Endodermal cell (in vitro differentiated cells): ENCODE measurements at places on chromosomes 7 and 10. TPM values are rescaled to one million over a fixed set of nuclear protein-coding genes. Genes with fewer than 3 reads are reported as not detected.

EPHA1 gene
- total RNA-seq: 54.4 to 70.9 TPM (median 70.0 TPM) in 3 replicates

DNA sequence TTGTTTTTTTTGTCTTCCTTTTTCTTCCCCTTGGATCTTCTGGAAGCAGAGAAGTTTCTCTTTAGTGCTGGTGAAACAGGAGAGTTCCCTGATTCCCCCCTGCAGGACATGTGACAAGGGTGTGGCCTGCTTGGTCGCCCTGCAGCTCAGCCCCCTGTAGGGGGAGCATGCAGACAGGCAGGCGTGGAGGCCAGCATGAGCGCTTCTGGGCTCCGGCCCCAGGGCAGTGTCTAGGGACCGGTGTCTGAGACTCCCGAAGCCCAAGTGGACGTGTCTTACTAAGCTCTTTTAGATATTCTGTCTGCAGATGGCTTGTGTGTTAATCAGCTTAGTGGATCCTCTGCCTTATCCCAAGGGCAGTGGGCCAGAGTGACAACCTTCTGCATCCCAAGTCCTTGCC is 26.1 kb downstream of the PRSS58 start:
- peaks cover 7% of the 10 kb centered on the region for H3K27me3 ChIP-seq
- no peak overlapping the region for H3K27ac ChIP-seq
- no peaks in the 10 kb centered on the region for H3K36me3 ChIP-seq
- peak; percentile 91 for DNase-seq

ACTL6B gene
- not detected in 2 replicates for total RNA-seq

- peaks cover 68% of the 10 kb centered on the region for H3K27me3 ChIP-seq
- H3K4me3 ChIP-seq: no peak overlapping the region
- no peak for DNase-seq
- no peak overlapping the region for H3K27ac ChIP-seq
- H3K4me1 ChIP-seq: no peaks in the 10 kb centered on the region
- no peaks in the 10 kb centered on the region for H3K36me3 ChIP-seq
Observed at GRCh38 chr10:28291881-28292297, 11.0 kb downstream of the MPP7 start.

GRCh38 chr10:126844406-126844805 is 60.8 kb upstream of the DOCK1 start:
- H3K4me3 ChIP-seq: no peak overlapping the region
- H3K36me3 ChIP-seq: no peaks in the 10 kb centered on the region
- H3K4me1 ChIP-seq: peaks cover 4% of the 10 kb centered on the region
- no peak for DNase-seq
- H3K27ac ChIP-seq: no peak overlapping the region

DNA sequence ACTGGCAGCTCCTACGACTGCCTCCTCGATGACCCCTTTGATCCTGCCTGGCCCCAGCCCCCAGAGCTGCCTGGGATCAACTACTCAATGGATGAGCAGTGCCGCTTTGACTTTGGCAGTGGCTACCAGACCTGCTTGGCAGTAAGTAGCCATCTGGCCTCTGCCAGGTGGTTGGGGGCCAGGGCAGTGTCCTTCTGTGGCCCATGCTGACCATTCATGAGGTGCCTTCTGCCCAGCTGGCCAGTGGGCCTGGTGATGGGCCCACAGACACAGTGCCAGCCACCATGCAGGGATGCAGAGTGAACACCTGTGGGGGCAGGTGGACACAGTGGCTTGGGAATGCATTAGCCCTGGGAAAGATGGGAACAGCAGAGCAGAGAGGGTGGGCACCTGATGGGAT is 50.0 kb downstream of the TBATA start:
- no peaks in the 10 kb centered on the region for H3K4me1 ChIP-seq
- H3K27ac ChIP-seq: no peak overlapping the region
- H3K36me3 ChIP-seq: no peaks in the 10 kb centered on the region
- H3K4me3 ChIP-seq: no peak overlapping the region
- no peaks in the 10 kb centered on the region for H3K27me3 ChIP-seq

DNA sequence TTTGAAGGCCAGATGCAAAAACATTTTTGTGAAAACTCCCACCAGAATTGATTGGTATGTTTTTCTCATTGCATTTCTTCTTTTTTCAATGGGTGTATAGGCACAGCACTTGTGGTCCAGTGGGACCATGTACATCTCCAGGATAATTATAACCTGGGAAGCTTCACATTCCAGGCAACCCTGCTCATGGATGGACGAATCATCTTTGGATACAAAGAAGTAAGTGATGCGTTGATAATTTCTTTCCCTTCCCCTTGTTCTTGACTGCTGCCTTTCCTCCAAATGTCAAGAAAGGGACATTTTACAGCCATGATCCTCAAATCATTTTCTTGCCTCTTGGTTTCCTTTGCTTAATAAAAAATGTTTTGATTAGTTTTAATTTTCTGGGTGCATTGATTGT is 331.5 kb downstream of the PLXDC2 start:
- H3K36me3 ChIP-seq: no peaks in the 10 kb centered on the region
- no peak for DNase-seq
- no peaks in the 10 kb centered on the region for H3K4me1 ChIP-seq

- peak overlapping the region; percentile 92 for H3K4me3 ChIP-seq
- H3K4me1 ChIP-seq: peaks cover 14% of the 10 kb centered on the region
- DNase-seq: no peak
Observed at GRCh38 chr7:150380463-150380862, 1.3 kb downstream of the ZNF775 start.

DNA sequence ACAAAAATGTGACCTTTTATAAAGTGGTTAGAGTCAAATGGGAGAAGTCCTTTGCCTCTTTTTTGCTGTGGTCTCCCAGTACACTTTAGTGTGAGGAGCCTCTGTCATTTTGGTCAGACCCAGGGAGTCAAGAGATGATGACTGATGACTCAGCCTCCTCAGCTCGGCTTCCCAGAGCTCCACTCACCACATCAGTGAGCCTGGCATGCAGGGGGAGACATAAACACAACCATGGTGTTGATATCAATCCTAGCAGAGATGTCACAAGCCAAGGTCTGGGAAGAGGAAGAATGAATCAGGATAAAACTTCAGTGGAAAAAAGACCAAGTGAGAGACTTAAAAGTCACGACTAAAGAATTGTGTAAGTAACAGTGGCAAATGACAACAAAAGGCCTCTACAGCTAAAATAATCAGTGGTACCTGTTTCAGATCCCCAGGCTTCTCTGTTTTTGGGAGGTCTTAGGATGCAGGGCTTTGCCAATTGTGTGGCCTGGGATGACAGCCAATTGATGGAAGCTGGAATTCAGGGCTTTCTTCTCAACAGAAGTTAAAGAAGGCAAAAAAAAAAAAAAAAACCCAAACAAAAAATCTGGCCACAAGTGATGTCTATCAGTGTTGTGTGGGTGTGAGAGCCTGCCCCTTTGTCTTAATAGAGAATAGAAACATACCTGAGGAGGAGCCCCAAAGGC is 50.2 kb downstream of the TFAM start:
- no peaks in the 10 kb centered on the region for H3K36me3 ChIP-seq
- no peak overlapping the region for H3K27ac ChIP-seq
- no peaks in the 10 kb centered on the region for H3K4me1 ChIP-seq
- H3K27me3 ChIP-seq: no peaks in the 10 kb centered on the region
- H3K4me3 ChIP-seq: no peak overlapping the region

DNA sequence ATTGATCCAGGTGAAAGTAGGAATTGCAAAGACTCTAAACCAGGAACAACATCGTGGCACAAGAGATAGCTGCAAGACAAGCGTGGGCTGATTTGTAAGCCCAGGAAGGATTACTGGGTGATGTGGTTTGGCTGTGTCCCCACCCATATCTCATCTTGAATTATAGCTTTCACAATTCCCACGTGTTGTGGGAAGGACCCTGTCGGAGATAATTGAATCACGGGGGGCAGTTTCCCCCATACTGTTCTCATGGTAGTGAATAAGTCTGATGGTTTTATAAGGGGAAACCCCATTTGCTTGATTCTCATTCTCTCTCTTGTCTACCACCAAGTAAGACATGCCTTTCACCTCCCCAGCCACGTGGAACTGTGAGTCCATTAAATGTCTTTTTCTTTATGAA is 59.5 kb downstream of the ST8SIA6 start:
- H3K4me1 ChIP-seq: no peaks in the 10 kb centered on the region
- no peaks in the 10 kb centered on the region for H3K36me3 ChIP-seq
- H3K27me3 ChIP-seq: peaks cover 9% of the 10 kb centered on the region
- no peak overlapping the region for H3K27ac ChIP-seq
- no peak for DNase-seq

DNA sequence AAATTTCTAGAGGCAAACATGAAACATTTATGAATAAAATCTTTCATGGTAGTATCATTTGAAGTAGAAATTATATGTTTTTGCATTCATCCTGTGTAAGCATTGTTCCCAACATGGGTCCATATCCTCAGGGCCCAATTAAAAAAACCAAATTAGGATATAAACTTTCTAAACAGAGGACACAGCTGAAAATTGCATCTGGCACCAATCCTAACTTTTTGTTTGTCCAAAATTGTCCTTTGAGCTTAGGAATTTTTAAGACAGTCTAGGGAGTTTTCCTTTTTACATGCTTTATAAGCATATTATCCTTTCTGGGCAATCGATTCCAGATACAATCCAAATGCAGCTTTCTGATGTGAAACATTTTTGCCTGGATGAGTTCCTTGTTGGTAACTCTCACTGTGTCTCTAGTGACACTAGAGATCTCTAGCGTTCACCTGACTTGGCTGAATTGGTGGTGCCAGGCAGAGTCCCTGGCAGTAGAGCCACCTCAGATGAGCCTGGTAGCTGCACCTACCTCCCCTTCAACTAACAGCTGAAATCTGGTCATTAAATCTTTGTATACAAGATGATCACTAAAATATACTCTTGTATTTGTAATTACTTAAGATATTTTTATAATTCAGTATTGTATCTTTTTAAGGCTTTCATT is 137.6 kb upstream of the SAMD8 start:
- DNase-seq: no peak
- no peaks in the 10 kb centered on the region for H3K27me3 ChIP-seq
- H3K4me3 ChIP-seq: no peak overlapping the region
- H3K4me1 ChIP-seq: peaks cover 3% of the 10 kb centered on the region
- no peak overlapping the region for H3K27ac ChIP-seq

GRCh38 chr7:108452707-108453106 is 3.5 kb downstream of the NRCAM start:
- no peak overlapping the region for H3K27ac ChIP-seq
- H3K4me3 ChIP-seq: no peak overlapping the region
- H3K36me3 ChIP-seq: no peaks in the 10 kb centered on the region
- H3K27me3 ChIP-seq: peaks cover 28% of the 10 kb centered on the region

GRCh38 chr7:366161-366803 is 76.3 kb downstream of the FOXL3 start:
- no peaks in the 10 kb centered on the region for H3K27me3 ChIP-seq
- no peak for DNase-seq
- H3K36me3 ChIP-seq: no peaks in the 10 kb centered on the region
- H3K4me3 ChIP-seq: no peak overlapping the region
- H3K4me1 ChIP-seq: no peaks in the 10 kb centered on the region
- H3K27ac ChIP-seq: no peak overlapping the region
